ENCODE measurements at places on chromosomes 6 and 20. TPM values are rescaled to one million over a fixed set of nuclear protein-coding genes. Genes with fewer than 3 reads are reported as not detected.

DNA sequence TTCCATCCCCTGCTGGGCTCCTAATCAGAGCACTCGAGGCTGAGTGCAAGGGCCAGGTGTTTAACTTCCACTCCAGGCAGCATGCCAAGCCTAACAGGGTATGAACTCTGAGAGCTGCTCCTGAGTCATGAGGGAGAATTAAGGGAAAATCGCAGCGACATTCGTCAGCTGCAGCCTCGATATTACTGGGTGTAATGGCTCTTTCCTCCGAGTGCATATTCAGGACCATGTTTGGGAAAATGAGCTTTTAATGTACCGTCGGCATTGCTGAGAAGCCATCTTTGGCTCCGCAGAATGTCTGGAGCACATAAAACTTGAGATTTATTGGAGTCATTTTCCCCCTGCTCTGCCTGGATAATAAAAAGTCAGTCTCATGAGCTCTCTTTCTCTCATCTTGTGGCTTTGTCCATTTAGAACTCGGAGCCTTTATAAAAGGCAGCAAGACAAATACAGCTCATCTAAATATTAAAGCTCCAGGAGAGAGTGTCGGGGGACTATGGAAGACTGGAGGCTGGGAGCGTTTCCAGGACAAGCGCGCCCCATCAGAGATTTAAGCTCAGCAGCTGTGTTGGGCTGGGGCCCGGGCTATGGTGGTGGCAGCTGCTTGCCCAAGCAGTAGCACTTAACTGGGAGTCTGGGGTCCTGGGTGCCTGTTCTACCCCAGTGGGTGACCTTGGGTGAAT lies 103.7 kb downstream of the TOX2 start:
- H3K27ac ChIP-seq = no peak overlapping the region
- DNase-seq = no peak
- peaks cover 24% of the 10 kb centered on the region for H3K27me3 ChIP-seq
- no peaks in the 10 kb centered on the region for H3K36me3 ChIP-seq
- no peak overlapping the region for H3K4me3 ChIP-seq
- H3K4me1 ChIP-seq = peaks cover 16% of the 10 kb centered on the region

DNA sequence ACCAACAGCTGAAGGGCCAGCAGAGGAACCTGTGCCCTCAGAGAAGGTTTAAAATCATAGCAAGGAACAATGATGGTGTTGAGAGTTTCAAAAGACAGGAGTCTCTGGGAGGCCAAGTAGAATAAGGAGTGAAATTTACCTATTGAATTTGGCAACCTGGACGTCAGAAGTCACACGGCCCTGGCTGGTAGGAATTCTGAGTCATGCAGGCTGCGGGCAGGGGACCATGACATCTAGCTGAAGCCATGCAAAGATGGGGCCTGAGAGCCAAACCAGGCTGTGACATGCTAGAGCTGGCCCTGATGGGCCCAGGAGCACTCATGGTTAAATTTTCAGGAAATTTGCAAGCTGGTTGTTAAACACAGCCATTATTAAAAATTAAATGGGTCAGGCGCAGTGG lies 64.0 kb upstream of the SNX9 start:
- H3K36me3 ChIP-seq = peaks cover 12% of the 10 kb centered on the region
- no peak for DNase-seq
- H3K4me1 ChIP-seq = peaks cover 92% of the 10 kb centered on the region
- peak overlapping the region; percentile 58 for H3K27ac ChIP-seq
- H3K4me3 ChIP-seq = no peak overlapping the region

DNA sequence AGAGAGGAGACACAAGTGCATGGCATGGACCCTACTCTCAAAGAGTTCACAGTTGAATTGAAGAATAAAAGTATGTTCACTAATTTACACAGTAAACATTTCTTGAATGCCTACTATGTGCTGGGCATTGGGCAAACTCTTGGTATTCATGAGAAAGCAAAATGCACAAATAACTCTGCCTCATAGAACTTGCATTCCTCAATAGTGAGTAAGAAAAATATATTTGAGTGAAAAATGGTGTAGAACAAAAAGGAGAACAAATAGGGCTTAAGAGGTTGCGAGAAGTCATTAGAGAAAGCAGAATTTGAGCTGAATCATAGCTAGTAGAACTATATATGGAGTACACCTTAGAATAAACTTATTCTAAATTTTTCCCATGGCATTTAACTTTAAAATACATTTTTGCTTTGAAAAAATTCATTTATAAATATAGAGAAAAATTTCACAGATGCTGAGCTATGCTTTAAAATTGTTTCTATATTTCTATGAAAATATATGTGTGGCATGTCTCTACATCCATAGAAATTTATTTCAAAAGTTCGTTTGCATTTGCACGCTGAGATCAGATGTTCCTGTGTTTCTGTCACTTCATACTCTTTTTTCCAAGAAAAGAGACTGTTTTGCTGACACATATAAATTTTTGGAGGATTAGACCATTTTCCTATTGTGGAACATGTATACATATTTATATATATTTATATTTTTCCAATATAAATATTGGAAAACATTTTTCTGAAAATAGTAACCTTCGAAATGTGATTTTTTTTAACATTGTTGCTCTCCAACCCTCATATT lies 236.1 kb downstream of the KCNQ5 start:
- H3K36me3 ChIP-seq = peaks cover 8% of the 10 kb centered on the region
- no peak for DNase-seq
- no peak overlapping the region for H3K4me3 ChIP-seq
- peaks cover 10% of the 10 kb centered on the region for H3K4me1 ChIP-seq

DNA sequence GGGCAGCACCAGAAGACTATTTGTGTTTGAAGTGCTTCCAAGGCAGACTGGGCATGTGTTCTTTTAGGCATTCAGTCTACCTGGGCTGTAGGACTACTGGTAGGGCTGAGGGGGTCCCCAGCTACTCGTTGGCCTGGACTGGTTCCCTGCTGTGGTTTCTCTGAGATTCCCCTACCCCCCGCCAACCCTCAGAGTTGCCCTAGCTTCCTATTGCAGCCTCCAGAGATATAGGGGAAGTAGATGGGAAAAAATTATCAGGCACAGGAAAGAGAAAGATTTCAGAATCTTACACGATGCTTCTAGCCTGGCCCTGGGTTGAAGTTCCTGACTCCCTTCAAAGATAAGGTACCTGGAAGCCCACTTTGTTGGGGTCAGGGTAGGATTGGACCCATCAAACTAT lies 22.5 kb downstream of the BRPF3 start:
- no peak overlapping the region for H3K4me3 ChIP-seq
- H3K27ac ChIP-seq = no peak overlapping the region
- no peaks in the 10 kb centered on the region for H3K4me1 ChIP-seq
- peaks cover 20% of the 10 kb centered on the region for H3K36me3 ChIP-seq
- no peaks in the 10 kb centered on the region for H3K27me3 ChIP-seq

DNA sequence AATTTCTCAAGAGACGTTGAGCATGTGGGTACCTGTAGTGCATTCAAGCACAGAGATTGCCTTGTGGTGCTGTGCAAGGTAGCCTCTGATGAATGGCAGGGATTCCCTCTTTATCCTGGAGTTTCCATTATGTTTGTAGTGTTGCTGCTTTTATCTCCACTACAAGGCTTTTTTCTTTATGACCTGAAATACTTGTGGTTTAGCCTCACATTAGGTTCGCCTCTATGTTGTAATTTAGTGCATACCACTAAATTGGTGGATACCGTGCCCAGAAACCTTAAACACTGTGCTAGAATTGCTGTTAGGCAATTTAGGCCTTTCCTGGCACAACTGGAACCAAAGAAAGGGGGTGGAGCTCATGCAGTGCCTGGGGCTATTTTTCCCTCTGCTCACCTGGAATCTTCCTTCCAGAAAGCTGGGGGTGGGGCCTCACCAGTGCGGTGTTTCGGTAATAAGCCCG lies 76.8 kb downstream of the NCOA7 start:
- no peaks in the 10 kb centered on the region for H3K4me1 ChIP-seq
- no peak overlapping the region for H3K4me3 ChIP-seq
- DNase-seq = no peak
- peaks cover 5% of the 10 kb centered on the region for H3K36me3 ChIP-seq

- H3K4me3 ChIP-seq = no peak overlapping the region
- no peaks in the 10 kb centered on the region for H3K36me3 ChIP-seq
- no peak overlapping the region for H3K27ac ChIP-seq
- no peaks in the 10 kb centered on the region for H3K27me3 ChIP-seq
- H3K4me1 ChIP-seq = no peaks in the 10 kb centered on the region
These were observed 153.5 kb downstream of the DLL1 start for GRCh38 chr6:170137176-170137891.

- H3K27ac ChIP-seq = no peak overlapping the region
- no peaks in the 10 kb centered on the region for H3K27me3 ChIP-seq
- H3K4me3 ChIP-seq = no peak overlapping the region
- no peaks in the 10 kb centered on the region for H3K36me3 ChIP-seq
These were observed 385.0 kb downstream of the CD83 start for GRCh38 chr6:14502551-14502950.

- no peaks in the 10 kb centered on the region for H3K4me1 ChIP-seq
- no peak overlapping the region for H3K4me3 ChIP-seq
- DNase-seq = no peak
- H3K36me3 ChIP-seq = no peaks in the 10 kb centered on the region
These were observed 7.9 kb downstream of the ROS1 start for GRCh38 chr6:117417851-117418250.

- no peak overlapping the region for H3K4me3 ChIP-seq
- no peak for DNase-seq
- H3K27ac ChIP-seq = no peak overlapping the region
- H3K4me1 ChIP-seq = peaks cover 7% of the 10 kb centered on the region
- H3K27me3 ChIP-seq = no peaks in the 10 kb centered on the region
These were observed 9.8 kb downstream of the VEGFA start for GRCh38 chr6:43779852-43780236.

- DNase-seq = no peak
- H3K27me3 ChIP-seq = peaks cover 4% of the 10 kb centered on the region
- peaks cover 5% of the 10 kb centered on the region for H3K4me1 ChIP-seq
- H3K27ac ChIP-seq = no peak overlapping the region
- H3K4me3 ChIP-seq = no peak overlapping the region
These were observed 55.1 kb downstream of the MYLK4 start for GRCh38 chr6:2695454-2696095.

GRCh38 chr6:131136021-131136786 lies 937 bp downstream of the AKAP7 start:
- H3K4me3 ChIP-seq = peak overlapping the region; percentile 91
- no peak for DNase-seq
- no peaks in the 10 kb centered on the region for H3K27me3 ChIP-seq
- peaks cover 21% of the 10 kb centered on the region for H3K4me1 ChIP-seq
- H3K27ac ChIP-seq = peak overlapping the region; percentile 95

GRCh38 chr6:89826029-89826528 lies 3.6 kb upstream of the CASP8AP2 start:
- DNase-seq = no peak
- no peaks in the 10 kb centered on the region for H3K27me3 ChIP-seq
- H3K4me1 ChIP-seq = peaks cover 8% of the 10 kb centered on the region

- H3K4me3 ChIP-seq = no peak overlapping the region
- H3K27me3 ChIP-seq = no peaks in the 10 kb centered on the region
- H3K36me3 ChIP-seq = no peaks in the 10 kb centered on the region
- H3K27ac ChIP-seq = no peak overlapping the region
These were observed 416.0 kb downstream of the PLCB1 start for GRCh38 chr20:8547968-8548588.

GRCh38 chr6:35312807-35313206 lies 15.2 kb downstream of the DEF6 start:
- peaks cover 66% of the 10 kb centered on the region for H3K36me3 ChIP-seq
- H3K27me3 ChIP-seq = no peaks in the 10 kb centered on the region
- peaks cover 73% of the 10 kb centered on the region for H3K4me1 ChIP-seq
- H3K4me3 ChIP-seq = no peak overlapping the region
- no peak for DNase-seq
- peak overlapping the region; percentile 95 for H3K27ac ChIP-seq

Gene LINC00237
- not detected for total RNA-seq

Gene MAP7
- 0.78 TPM for total RNA-seq

Gene ZNF391
- 6.8 TPM for total RNA-seq

Gene DSP
- 0.16 TPM for total RNA-seq

Gene DEK
- 223 TPM for total RNA-seq

Gene OR10C1
- total RNA-seq = not detected
